ENCODE measurements at places on chromosomes 12 and 14.

DNA sequence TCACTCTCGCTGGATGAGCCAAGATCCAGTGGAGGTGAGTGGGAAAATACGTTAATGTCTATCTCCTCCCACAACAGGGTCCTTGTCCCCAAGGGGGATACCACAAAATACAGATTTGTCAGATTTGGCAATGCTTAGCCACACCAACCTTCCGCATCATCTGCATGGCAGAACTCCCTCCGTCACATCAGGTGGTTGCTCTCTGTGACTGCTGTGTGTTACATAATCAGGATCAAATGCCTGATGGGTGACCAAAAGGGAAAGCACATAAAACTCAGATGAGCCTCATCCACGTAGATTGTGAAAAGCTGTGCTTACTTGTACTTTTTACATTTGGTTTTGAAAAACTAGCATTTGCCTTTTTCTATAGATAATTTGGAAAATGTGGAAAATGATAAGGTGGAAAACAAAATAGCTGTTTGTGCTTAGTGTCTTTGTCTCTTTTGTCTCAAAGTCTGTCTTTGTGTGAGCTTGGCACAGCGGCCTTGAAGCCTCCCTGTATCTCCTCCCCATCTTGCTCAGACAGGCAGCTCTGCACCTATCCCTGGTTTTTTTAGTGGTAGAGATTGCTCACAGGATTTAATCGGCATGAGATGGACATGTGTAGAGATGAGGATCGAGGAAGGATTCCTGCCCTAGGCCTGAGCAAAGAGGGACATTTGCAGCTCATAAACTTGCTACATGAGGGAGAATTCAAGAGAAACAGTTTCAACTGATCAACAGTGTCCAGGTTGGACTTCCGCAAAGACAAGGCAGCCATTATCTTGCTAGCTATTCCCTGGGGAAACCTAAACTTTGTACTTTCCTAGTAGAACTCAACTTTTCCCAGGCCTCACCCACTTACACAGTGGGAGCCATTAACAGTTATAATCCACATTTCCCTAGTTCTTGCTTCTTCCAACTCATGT is 3.6 kb upstream of the FGF6 start:
- no peak for DNase-seq

DNA sequence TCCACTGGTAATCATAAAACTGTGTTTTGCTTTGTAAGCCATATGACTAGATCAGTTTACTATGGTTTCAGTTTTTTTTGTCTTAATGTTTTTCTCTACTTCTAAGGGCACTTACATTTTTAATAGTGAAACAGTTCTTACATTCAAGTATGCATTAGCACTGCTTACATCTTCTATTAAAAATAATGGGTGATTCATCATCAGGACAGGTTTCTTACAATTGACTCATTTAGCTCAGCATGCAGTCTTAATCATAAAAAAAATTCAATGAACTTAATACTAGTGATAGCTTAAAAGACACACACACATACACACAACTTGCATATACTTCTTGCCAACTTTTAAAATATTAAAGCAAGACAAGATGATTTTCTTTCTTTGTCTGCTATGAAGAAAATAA is 845.7 kb upstream of the USP15 start:
- DNase-seq = no peak

DNA sequence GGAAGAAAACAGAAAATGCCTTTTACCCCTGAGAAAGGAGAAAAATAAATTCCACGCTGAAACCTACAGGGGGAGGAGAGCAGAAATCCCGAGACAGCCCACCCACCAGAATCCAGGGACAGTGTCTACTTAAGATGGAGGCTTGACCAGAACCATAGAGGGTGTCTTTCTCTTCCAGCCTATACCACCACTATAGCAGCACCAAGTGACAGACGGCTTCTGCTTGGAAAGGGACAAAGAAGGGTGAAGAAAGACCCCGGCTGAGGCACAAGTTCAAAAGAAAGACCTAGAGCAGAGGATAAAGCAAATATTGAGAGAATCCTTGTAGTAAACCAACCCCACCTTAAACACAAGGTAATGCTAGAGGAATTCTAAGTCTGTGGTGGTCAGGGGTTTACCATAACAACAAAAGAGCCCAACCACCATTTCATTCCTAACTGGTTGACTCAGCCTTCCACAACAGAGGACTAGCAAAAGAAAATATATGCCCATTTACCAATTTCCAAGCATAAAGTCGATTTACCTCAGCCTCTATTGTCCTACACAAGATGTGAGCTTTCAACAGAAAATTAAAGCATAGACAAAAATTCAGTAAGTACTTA is 105.3 kb upstream of the FOXG1 start:
- DNase-seq = no peak

- no peak for DNase-seq
Measured at GRCh38 chr14:50395448-50395847, 1.2 kb downstream of the CDKL1 start.

DNA sequence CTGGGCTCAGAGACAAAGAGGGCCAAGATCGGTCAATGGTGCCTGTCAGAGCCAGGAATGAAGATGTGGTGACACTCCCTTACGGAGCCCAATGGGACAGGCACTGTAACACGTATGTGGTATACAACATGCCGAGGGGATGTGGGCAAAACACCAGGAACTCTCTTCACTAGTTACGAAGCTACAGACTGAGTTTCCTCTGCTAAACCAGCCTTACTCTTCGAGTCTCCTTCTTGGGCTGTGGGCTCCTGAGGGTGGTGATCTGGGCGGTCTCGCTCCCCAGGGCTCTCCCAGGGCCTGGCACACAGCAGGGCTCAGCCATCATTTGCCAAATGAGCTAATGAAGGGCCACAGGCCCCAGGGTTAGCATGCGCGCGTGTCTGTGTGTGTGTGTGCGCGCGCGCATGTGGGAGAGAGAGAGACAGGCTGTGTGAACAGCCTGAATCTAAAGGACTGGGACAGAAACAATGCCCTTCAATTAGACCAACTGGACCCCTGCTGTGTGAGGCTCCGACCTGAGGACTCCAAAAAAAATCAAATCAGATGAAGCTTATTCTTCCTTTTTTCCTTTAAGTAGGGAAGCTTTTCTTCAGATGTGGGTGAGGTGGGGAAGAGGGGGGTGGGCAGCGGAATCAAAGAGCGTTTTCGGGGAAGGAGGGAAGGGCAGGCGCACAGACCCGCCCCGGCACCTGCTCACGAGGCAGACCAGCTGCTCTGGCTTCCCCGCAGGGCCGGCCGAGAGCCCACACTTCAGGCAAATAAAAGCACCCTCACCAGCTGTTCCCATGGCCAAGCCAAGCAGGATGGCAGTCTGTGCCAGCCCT is 42.5 kb downstream of the CCDC88C start:
- DNase-seq = peak; percentile 83

DNA sequence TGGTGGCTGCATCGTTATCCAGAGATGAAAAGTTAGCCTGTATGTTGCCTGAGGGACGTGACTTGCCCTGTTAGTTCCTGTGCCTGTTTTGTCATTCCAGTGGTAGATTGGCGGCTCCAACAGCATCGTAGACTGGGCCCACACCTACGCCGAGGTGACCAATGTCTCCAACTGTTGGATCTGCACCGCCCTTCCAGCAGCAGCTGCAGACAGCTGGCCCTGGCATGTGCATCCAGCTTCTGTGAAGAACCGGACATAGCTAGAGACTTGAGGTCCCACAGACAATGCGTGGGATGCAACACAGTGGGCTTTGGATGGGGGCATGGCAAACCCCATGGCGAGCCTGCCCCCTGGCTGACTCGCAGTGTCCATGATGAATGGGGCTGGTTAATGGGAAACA is 93.0 kb upstream of the TMPO start:
- no peak for DNase-seq
